NCI-H1436 (cell line): ENCODE measurements at places on chromosomes 1 and 21.

GRCh38 chr1:235739124-235739523, 89.5 kb upstream of the GNG4 start:
- DNase-seq: no peak

- no peak for DNase-seq
These were observed at the start of gene SLC9C2 for GRCh38 chr1:173603056-173603591. SLC9C2 (minus strand) TSS chr1:173603072; CDS start chr1:173601776, 1,296 bp downstream.

DNA sequence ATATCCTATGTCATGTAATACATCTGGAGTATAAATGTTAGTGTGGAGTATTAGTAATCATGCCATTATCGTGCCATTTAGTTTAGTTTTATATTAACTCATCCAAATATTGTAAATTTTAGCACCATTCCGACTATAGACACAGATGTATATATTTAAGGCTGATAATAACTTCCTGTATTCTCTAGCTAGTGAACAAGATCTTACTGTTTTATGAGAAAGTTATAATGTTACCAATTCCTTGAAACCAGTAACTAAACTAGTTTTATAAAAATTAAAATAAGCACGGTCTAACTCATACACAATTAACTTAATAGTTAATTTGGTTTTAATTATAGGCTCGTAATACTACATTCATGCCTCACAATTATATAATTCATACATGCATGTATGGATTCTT, 808.6 kb downstream of the USP25 start:
- DNase-seq: no peak

DNA sequence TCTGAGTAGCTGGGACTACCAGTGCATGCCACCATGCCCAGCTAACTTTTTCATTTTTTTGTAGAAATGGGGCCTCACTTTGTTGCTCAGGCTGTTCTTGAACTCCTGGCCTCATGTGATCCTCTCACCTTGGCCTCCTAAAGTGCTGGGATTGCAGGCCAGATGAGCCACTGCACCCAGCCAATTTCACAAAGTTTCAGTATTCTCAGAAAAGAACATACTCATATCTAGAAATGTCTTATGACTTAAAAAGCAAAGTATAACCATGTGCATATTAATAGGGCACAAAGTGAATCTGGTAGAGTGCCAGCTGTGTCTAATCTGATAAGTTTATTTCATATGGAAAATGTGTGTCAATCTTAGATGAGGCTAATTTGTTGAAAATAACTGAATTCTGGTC, 87.5 kb upstream of the CACYBP start:
- DNase-seq: no peak

GRCh38 chr1:40396420-40396819, 22.9 kb downstream of the SMAP2 start:
- no peak for DNase-seq

GRCh38 chr1:23417570-23417969, 7.0 kb downstream of the TCEA3 start:
- DNase-seq: no peak

DNA sequence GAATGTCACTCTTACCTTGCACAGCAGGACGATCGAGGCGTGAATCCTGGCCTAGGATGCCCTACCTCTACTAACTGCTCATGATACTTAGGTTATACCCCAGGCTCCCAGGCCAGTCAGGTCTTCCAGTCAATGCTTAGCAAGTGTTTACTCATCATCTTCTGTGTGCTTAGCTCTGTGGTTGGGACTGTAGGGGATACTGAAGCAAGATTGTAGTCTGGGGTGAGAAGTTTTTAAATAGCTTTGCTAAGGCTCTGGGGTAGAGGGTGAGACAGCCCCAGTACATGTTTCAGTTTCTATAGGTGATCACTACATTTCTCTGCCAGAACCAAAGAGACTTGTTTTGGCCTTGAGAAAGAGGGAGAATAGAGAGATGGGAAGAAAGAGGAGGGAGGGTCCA, 250.8 kb upstream of the KIAA0040 start:
- no peak for DNase-seq

GRCh38 chr1:41870076-41870562, 48.6 kb downstream of the HIVEP3 start:
- no peak for DNase-seq

GRCh38 chr21:31558189-31558961, 101.1 kb upstream of the SOD1 start:
- DNase-seq: peak; percentile 70

DNA sequence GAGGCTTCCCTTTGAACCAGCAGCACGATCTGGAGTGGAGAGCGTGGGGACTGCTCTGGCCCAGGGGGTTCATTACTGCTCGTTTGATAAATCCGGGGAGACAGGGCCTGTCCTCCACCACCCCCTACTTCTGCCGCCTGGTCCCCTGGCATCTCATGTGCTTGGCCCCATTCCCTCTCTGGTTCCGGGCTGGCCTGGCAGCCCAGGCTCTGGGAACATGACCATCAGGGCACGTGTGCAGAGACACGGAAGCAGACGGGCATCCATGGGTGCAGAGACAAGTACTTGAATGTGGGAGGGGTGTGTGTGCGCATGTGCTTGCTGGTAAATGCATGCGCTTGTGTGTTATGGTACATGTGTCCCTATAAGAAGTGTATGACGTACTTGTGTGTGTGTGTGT, 75.5 kb downstream of the KIRREL1 start:
- no peak for DNase-seq

DNA sequence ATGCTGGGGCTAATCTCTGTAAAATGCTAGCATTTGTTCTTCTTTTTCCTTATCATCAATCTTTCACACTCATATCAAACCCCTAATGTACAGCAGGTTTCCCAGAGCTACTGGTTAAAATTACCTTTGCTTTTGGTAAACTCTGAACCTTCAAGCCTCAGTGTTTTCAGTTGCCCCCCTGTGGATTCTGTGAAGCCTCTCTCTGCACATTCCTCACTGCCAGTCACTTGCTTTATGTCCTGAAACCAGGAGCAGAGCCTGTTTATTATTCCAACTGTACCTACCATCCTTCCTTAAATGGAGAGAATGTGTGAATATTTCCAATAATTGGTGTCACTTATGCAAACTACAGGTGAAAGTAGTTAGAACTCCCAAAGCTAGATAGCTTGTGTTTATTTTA, 134.2 kb downstream of the NEK7 start:
- no peak for DNase-seq

DNA sequence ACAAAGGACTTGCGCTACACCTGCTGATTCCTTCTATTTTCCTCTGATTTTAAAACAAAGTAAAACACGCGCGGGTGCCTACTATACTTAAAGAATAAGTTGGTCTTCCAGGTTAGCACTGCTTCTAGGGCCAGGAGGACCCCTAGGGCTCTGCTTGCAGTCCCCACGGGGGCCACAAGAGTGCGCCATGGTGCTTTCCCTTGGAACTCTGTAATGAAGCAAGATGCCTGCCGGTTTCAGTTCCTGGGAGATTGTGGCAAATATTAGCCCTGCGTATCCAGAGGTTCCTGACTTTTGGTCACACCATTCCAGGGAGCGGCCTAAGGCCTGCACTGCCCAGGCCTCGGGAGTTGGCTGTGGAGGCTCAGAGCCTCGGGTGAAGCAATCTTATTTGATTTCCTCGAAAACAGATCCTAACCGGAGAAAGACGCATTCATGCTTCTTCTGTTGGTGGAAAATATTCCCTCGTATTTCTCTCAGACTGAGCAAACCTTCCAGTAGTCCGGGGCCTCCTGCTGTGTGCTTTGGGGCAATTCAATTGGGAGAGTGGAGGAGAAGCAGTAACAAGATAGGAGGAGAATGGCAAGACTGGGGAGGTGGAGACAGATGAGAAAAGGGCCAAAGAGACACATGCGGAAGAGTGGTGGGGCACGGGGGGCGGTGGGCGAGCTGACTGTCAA, 25.3 kb downstream of the ADAM30 start:
- peak; percentile 66 for DNase-seq

- DNase-seq: no peak
These were observed 52.4 kb downstream of the TMEM53 start for GRCh38 chr1:44621841-44622286.

DNA sequence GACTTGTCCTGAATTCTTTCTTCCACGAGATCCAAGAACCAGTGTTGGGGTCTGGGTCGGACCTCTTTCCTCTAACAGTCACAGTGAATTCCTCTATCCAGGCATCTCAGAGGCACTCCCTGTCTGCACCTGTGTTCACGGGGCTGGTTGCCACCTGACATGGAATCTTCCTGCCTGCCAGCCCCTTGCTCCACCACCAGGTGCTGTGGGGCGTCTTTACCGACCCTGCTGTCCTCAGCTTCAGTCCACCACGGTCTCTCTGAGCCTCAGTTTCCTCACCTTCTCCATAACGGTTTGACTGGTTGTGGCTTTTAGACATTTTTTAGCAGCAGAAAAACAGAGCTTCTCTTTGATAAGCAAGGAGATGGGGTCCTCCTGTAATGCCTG, 62.7 kb downstream of the SDC3 start:
- no peak for DNase-seq

DNA sequence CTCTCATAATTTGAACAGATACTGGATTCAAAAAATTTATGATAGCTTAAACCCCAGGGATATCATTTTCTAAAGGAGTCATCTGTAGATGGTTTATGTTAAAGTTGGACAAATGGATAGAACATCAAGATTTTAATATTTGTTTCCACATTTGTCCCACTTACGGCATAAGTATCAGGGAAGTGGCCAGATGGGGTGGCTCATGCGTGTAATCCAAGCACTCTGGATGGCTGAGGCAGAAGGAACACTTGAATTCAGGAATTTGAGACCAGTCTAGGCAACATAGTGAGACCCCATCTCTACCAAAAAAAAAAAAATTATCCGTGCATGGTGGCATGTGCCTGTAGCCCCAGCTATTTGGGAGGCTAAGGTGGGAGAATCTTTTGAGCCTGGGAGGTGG, 229.1 kb downstream of the GPR52 start:
- no peak for DNase-seq

DNA sequence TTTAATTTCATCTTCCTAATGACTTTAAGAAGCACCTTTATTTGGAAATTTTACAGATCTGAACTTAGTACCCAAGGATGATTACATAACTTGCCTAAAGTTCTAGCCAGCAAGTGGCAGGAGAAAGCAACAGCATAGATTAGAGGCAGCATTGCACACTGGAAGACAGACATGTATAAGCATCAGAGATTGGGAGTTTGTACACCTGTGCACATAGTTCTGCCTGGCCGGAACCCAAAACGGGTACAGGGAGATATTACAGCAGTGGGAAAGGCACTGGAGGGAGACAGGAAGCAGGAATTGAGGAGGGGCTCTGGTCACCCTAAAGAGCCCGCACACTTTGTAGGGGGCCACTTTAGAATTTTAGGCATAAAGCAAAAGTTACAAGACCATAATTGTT, 19.3 kb downstream of the GBP6 start:
- no peak for DNase-seq

DNA sequence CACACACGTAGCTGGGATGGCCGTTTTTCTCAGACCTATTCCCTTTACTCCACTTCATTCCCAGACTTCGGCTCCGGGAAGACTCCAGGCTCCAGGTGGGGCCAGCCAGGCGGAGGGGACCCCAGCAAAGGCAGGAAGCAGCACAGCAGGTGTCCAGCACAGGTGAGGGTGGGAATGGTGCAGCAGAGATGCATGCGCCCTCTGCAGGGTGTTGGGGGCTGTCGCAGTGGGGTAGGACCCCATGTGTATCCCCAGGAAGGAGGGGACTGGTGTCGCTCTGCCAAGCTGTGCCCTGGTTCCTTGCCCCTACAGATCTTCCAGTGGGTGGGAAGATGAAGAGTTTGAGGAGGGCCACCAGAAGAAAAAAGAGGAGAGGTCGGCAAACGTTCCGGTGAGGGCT, 5.3 kb downstream of the TTC24 start:
- DNase-seq: peak; percentile 33

DNA sequence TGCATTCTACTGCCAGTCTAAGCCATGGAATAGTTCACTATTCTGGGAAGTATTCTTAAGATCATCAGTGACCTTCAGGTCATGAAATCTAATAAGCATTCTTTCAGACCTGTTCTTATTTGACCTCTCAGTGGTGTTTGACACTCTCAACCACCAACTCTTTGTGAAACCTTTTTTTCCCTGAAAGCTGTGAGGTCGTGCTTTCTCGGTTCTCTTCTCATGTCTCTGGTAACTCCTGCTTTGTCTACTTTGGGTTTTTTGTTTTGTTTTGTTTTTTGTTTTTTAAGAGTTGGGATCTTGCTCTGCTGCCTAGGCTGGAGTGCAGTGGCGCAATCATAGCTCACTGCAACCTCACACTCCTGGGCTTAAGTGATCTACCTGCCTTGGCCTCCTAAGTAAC, 56.3 kb downstream of the POU2F1 start:
- no peak for DNase-seq

DNA sequence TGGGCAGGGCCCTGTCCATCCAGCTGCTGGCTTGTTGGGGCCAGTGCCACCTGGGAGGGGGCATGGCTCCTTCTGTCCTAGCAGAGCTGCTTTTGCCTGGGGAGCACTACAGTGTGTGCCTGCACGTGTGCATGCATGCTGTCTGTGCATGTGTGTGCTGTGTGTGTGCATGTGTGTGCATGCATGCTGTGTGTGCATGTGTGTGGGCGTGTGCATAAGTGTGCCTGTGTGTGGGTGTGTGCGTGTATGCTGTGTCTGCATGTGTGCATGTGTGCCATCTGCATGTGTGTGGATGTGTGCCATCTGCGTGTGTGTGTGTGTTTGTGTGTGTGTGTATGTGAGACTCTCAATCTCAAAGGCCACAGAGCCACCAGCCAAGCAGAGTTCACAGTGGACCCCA, 8.3 kb upstream of the PRKCZ start:
- DNase-seq: no peak

DNA sequence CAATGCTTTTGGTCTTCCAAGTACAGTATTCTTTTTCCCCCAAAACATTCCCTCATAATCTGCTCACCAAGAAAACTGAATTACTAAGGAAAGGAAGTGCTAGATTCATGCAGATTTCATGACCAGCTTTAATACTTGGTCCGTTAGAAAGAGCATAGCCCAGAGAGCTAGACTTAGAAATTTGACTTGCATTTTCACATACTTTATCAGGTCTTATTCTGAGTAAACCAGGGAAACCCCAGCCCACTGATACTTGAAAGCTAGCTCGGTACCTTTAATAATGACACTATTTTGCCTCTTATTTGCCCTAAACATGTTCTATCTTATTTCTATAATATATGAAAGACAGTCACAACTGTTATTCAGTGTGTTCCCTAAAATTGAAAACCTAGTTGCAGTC, 204.5 kb downstream of the TTLL7 start:
- DNase-seq: no peak

- DNase-seq: no peak
These were observed 42.9 kb downstream of the EXTL2 start for GRCh38 chr1:100851726-100852125.

DNA sequence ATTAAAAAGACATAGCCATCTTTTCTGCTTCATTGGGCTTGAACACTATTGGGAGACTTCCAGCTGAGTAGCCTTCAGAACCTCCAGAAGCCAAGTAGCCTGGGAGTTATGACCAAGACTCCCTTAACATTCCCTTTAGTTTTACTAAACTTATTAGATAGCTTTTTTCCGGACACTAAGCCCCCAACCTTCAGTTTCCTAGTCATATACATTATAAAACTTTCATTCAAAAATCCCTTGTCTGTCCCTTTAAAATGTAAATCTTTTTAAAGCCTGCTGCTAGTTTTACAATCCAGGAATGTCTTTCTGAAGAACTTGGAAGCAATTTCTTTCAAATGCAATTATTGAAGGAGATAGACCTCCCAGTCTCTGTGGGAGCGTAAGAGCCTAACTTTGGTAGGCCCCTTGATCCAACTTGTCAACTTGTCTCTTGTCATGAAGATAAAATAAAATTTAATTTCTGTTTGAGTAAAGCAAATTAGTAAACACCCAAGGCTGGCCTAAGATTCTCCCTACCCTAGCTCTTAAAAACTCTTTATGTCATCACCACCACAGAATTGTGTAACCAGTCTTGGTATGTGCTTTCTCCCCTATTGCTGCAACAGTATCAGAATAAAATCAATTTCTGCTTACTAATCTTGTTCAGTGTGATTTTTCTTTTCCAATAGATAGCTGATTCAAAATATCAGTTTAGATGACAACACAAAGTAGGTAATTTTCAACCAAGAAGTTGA, 796.2 kb downstream of the PLA2G4A start:
- no peak for DNase-seq
